Renal pelvis (tissue), 12 donors: ENCODE measurements at places on chromosomes 2 and 18. TPM values are rescaled to one million over a fixed set of nuclear protein-coding genes. Genes with fewer than 3 reads are reported as not detected.

Gene KIF5C
- polyA plus RNA-seq = 4.4 TPM

Gene MCM6
- polyA plus RNA-seq = 63.3 TPM

Gene RAB6C
- polyA plus RNA-seq = 0.48 TPM

Gene GKN2
- not detected for polyA plus RNA-seq

Gene TFPI
- 35.9 TPM for polyA plus RNA-seq

Gene C2orf80
- 0.96 TPM for polyA plus RNA-seq

Gene STK17B
- polyA plus RNA-seq = 9.6 TPM

Gene SNED1
- 7.6 TPM for polyA plus RNA-seq

GRCh38 chr2:15050483-15050882 lies 418.0 kb downstream of the LRATD1 start:
- DNase-seq = peak; percentile 10

GRCh38 chr2:71504611-71505010 lies 51.2 kb downstream of the DYSF start:
- no peak for DNase-seq

DNA sequence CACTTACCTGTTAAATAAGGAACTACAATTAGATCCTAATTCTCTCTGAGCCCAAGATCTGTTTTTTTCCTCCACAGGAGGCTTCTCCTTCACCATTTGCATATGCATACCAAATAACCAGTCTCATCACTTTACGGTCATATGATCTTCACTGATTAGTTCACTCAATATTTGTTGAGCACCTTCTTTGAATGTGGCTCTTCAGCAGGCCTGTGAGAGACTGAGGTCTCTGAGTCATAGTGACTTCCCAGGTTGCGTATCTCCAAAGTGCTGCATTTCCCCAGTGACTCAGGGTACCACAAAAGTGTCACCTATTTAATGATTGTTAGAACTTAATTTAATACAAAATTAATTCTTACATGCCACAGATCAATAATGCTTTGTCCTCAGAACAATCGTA lies 108.8 kb upstream of the TRIB2 start:
- DNase-seq = no peak

GRCh38 chr2:232592772-232593395 lies 40.5 kb upstream of the EFHD1 start:
- DNase-seq = no peak

GRCh38 chr2:41320491-41320890 lies 727.3 kb upstream of the PKDCC start:
- no peak for DNase-seq

DNA sequence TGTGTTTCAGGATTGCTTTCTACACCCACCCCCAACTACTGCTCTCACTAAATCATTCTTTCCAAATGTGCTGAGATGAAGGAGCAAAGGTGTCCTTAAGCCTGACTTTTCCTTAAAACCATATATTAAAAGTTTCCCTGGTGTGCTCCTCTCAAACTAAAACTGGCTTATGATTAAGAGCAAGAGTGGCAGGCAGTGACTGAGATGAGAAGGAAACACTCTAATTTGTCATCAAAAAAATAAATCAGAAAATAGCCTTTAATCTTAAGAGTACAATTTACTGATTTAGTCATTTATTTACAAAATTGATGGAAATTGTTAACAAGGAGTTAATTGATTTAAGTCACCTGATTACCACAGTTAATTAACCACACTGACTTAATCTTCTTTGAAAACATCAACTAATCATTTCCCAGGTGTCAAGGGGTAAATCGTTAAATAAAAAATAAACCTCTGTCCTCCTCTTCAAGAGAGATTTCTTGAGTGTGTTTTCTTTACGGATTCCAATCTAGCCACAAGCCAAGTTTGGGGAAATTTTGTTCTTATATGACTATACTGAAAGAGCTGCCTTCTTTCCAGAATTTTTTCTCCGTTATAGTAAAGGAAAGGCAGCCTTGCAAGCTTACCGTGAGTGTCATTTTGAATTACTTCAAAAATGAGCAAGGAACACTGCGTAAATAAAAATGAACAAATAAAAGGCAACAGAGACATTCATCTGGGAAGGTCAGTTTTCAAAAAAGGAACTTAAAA lies 17.4 kb downstream of the LRP2 start:
- DNase-seq = no peak

- DNase-seq = no peak
These were observed 67.8 kb upstream of the EPAS1 start for GRCh38 chr2:46229134-46230063.

DNA sequence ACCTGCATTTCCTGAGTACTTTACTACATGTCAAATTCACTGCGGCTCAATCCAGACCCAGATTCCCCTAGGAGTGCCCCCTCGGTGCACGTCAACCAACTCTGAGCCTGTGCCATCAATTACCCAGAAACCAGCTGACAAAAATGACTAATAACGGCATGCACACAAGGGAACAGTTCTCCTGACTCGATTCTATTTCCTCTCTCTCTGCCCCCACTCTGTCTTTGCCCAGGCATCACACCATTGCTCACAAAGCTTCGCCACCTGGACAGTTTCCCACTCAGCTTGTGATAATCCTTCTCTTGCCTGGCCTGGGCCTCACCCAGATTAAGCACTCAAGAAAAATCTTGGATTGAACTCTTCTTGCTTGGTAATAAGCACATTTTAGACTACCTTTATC lies 115.3 kb upstream of the NDUFV2 start:
- no peak for DNase-seq

DNA sequence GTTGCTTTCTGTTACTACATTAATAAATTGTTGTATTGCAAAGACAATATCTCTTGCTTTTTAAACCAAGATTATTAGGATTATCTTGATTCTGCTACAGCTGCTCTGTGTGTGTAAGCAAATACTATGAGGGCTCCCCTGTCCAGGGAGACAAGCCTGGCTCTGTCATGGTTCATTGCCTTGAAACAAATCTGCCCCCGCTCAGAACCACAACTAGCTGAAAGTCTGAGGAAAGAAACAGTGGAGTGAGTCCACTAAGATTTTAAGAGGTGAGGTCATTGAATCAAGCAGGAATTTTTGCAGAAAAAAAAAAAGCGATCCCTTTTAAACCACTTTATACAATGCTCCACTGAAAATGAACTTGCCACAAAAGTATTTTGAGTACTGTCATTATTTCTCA lies 30.8 kb upstream of the LRRTM4 start:
- peak; percentile 80 for DNase-seq

GRCh38 chr2:150234787-150235446 lies 252.6 kb downstream of the RND3 start:
- DNase-seq = no peak

- DNase-seq = peak; percentile 87
These were observed 120.3 kb downstream of the MEP1B start for GRCh38 chr18:32310101-32310500.

GRCh38 chr18:9688036-9688741 lies 19.9 kb upstream of the RAB31 start:
- no peak for DNase-seq

DNA sequence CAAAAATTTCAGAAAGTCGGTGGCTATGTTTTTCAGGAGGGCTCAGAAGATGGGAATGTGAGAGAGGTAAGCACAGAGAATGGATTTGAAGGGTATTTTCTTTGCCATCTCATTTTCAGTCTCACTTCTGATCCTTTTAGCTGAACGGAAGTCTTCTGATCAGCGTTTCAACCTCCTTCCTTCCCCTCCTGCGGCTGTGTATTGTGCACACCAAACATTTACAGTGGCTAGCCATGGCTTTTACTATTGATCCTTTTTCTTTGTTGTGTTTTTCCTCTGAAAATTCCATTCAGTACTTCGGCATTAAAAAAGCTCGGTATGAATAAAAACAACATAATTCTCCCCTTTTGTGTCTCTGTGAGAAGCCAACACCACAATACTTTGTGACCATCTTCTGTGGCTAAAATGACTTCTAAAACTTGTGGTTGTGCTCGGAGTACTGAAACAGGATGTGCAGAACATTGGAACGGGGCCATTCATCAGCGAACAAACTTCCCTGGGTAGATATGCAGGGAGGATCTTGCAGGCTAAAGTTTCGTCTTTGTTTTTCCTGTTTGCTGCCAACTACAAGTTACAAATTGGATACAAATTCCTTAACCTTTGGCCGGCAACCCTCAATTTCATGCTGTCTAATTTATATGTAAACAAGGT lies 260.8 kb upstream of the FAM98A start:
- no peak for DNase-seq

GRCh38 chr2:133972786-133973185 lies 281.1 kb upstream of the MGAT5 start:
- no peak for DNase-seq

DNA sequence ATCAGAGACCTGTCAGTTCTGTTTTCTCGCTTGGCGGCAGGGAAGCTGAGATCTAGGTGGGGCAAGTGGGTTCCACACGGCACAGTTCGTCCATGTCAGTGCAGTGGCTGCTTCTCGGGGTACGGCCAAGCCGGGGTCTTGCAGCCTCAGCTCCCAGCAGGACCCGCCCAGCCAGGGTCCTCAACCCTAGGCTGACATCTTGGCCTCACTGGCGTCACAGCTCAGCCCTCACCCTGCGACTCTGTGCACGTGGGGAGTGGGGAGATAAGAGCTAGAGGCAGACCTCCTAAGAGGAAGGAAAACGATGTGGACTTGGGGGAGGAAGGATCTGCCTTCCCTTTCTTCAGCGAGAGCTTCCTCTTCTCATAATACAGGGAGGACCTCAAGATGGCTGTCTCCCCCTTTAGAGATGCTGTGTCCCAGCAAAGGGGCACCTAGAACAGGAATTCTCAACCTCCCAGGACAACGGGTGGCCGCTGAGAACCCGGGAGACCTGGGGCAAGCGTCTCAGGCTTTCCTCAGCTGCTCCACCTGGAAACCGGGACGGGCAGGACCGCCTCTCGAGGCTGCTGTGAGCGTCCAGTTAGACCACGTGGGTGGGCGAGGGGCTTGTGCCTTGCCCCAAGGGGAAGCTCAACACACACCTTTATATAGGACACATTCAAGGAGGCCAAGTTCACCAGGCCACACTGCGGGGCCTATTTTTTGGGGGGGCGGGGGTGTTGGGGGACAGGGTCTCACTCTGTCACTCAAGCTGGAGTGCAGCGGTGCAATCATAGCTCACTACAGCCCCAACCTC lies 23.5 kb upstream of the KLF11 start:
- DNase-seq = no peak

DNA sequence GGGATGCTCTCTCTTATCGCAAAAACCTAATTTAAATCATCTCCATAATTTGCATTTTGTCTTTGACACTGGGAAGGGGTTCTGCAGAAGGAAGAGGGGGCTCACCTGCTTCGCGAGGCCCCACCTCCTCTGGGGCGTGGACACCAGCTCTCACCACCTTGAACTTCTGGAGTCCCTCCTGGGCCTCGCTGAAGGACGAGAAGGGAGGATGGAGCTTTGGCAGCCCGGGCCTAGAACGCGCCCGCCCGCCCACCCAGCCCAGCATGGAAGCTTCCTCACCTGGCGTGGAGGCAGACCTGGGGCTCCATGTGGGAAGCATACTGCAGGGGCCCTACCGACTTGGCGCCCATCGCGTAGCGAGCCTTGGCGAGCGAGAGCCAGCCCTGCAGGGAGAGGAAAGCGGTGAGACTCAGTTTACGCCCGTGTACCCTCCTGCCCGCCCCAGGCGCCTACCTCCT lies 1.1 kb upstream of the IMP4 start:
- no peak for DNase-seq

DNA sequence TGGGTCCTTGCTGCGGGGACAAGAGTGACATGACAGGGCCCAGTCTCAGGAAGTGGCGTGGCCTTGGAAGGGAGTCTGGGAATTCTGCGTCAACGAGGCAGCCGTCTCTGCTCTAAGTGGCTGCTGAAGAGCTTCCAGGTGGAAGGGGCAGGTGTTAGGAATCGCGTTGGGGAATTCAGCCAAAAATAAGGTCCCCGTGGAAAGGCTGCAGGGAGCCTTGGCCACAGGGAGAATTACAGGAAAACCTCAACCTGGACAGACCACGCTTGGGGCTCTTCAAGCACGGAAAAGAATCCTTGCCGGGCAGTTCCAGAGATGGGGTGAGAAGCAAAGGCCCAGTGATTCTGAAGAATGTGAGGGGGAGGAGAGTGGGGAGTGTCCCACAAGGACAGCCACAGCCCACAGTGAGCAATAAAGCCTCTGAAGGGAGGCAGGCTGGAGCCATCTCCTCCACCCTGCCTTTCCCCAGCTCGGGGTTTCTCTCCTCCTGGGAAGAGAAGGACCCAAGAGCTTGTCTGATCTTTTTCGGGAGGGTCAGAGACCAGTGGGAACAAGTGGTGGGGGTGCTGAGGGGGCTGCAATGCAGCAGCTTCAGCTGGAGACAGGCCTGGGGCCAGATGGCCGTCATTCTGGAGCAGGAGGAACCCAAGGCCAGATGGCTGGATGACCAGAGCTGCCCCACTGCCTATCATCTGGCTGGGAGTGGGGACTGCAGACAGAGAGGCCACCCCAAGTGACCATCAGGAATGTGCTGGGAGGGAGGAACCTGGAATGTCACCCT lies 106.4 kb upstream of the SMAD2 start:
- DNase-seq = peak; percentile 87

DNA sequence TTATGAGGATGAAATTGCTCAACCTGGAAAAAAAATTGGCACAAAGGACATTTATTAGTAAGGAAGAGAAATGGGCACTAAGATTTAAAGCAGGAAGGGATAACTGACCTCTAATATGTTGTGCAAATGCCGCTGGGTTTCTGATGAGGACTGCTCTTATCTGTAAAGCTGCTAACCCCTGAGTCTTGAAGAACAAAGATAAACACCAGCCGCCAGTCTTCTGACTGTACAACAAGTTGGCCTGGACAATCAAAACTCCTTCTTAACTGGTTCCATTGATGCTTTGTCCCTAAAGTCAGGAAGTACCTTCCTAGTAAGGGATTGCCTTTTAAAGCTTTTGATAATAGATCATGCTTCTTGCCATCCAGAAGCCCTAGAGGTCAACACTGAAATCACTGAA lies 301.8 kb downstream of the TRIB2 start:
- DNase-seq = no peak

DNA sequence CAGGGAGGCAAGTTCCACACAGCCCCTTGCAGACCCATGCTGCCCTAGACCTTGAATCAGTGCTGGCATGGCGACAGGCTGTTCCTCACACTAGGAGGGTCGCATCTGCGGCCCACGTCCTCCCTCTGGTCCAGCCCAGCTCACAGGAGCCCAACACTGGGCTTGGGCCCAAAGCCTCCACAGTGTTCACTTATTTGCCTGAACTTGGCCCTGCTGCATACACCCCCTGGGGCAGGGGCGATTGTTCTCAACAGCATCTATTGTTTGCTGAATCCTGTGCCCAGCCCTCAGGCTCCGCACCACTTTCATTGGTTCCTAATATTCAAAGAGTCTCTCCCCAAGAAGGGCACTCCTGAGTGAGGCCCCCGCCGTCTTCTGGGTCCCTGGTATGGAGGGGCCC lies 90.7 kb downstream of the ZBTB7C start:
- DNase-seq = no peak

- DNase-seq = no peak
These were observed 46.8 kb downstream of the RNF138 start for GRCh38 chr18:32138332-32138982.
